Naive thymus-derived CD4-positive, alpha-beta T cell (primary cell): ENCODE measurements at places on chromosomes 11 and 22.
A peak's percentile ranks its signal among the peaks of the same experiment; 100 is the strongest.

GRCh38 chr22:28128827-28129226, 209.8 kb upstream of the PITPNB start:
- no peak for DNase-seq

DNA sequence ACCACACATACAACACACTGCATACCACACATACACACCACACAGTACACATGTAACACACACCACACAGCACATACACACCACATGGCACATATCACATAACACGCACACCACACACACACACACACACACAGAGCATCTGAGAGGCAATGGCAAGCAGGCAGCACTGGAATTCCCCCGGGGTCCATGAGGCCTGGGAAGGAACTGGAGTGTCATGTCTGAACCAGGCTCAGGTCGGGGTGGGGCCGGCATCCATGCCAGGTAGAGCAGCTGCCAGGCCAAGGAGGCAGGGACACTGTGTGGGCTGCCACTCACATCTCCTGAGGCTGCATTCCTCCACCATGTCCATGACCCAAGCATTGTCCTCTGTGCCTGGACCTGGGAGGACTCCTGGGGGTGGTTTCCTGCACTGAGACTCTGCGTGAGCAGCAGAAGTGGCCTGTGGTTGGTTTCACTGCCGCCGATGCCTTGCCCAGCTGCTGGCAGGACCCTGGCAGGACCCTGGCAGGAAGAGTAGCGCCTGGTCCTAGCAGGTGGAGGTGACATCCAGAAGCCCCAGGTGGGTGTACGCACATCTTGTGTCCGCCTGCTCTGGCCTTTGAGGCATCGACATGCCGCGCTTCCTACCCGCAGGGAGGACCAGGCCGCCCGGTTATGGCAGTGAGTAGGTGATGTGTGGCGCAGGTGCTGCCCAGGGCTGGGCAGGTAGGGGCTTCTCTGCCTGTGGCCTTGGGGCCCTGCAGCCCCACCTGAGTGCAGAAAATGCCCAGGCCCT, 1280.4 kb downstream of the TBC1D22A start:
- DNase-seq = no peak

GRCh38 chr11:65551572-65552387, 6.4 kb downstream of the LTBP3 start:
- peak; percentile 53 for DNase-seq

GRCh38 chr22:17846326-17846992, 72.2 kb upstream of the BID start:
- no peak for DNase-seq

GRCh38 chr22:46070215-46070802, 80.0 kb upstream of the PPARA start:
- peak; percentile 38 for DNase-seq

DNA sequence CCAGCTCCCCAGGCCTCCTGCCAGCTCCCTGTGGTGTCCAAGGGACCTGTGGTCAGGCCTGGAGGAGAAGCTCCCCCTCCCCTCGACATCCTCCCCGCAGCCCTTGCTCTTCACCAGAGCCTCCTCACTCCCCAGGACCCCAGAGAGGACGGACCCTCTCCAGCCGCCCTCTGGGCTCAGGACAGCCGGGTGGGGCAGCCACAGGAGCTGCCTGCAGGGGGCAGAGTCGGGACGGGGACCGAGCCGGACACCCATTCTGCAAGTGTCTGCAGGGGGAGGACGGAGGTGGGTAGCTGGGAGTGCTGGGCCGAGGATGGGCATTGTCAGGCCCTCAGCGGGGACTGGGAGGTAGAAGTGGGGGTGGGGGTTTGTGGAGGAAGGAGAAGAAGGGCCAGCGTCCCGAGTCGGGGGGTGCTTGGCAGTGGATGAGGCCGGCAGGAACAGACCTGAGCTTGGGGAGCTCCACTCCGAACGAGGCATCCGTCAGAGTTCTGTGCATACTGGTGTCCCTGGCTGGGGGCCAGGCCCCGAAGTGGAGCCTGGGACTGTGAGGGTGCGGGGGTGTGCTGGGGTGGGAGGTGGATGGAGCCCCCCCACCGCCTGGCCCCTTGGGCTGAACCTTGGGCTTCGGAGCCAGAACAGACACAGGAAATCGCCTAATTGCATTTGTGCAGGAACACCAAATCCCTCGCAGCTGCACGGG, 15.2 kb downstream of the PRR33 start:
- no peak for DNase-seq

DNA sequence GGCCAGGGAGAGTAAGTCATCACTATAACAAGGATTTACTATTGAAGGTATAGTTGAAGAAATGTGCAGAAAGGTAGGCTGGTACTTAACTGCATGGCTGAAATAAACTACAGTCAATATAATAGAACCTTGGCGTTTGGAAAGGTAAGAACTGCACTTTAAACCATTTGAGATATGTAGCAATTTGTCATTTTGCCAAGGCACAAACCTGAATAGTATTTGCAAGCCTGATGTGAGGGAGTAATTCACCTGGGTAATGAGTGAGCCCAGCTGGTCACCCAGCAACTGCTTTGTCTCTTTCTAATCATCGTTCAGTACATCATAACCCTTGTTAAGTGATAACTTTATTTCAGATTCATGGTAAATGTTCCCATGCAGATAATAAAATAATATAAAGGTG, 62.3 kb upstream of the SCUBE2 start:
- no peak for DNase-seq

DNA sequence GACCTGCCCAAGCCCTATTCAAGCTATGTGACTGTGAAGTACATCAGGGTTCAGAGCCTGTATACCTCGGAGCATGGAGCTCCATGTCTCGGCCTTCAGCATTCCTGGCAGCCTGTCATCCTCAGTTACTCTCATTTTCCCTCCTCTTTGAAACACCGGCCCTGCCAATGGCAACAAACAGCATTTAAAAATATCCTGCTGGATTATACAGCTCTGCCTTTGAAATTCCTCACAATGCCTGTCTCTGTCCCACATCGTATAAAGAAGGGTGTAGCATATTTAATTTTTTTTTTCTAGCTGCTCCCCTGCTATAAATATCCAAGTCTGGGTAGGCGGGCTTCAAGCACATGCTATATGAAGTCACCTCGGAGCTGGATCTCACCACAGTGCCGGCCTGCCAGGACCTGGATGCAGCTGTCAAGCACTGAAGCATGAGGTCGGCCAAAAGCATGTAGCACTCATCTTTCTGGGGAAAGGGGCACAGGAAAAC, 11.8 kb downstream of the ABTB2 start:
- no peak for DNase-seq

GRCh38 chr11:45543808-45544422, 121.5 kb downstream of the CHST1 start:
- no peak for DNase-seq

- DNase-seq = no peak
These were observed 23.2 kb downstream of the MFNG start for GRCh38 chr22:37462983-37463382.

DNA sequence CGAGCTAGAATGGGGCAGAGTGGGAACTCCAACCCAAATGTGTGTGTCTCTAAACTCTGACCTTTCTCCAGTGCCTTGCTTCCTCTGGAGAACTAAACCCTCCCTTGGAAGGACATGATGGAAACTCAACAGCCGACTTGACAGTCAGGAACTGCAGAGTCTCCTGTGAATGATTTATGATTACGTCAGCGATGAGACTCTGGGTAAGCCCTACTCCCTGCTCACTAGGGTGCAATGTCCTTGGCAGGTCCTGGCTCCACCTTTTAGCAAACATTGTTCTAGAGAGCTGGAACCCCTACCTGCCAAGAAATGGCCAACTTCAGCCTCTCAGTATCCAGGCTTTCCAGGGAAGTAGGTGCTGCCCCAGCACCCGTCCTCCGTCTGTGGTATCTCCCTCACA, 96.1 kb upstream of the CD82 start:
- DNase-seq = no peak

- DNase-seq = no peak
These were observed 11.3 kb downstream of the SHANK2 start for GRCh38 chr11:71240865-71241691.

DNA sequence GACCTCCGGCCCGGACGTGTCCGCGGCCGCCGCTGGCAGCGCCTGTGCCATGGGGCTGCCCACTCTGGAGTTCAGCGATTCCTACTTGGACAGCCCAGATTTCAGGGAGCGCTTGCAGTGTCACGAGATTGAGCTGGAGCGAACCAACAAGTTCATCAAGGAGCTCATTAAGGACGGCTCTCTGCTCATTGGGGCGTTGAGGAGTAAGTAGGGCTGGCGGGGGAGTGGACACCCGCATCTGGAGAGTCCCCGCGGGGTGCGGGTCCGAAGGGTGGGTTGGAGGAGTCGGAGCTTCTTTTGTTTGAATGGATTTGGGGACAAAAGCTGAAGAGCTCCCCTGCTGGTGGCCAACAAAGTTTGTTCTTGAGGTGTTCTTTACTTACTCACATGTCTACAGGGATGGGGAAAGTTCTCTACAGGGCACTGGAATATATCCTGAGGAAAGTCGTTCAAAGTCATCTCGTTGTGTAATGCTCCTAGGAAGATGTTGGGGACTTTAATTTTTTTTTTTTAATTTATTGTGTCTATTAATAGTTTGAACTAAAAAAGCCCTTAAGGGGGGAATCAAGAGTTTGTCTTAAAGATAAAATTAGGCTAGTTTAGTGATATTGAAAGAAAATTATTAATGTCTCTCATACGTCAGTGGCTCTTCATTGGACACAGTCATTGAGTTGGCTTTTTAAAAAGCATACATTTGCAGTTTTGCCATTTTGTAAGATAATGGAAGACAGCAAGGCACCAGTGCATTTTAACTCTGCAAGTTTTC, 725 bp downstream of the ARHGAP42 start:
- DNase-seq = no peak

DNA sequence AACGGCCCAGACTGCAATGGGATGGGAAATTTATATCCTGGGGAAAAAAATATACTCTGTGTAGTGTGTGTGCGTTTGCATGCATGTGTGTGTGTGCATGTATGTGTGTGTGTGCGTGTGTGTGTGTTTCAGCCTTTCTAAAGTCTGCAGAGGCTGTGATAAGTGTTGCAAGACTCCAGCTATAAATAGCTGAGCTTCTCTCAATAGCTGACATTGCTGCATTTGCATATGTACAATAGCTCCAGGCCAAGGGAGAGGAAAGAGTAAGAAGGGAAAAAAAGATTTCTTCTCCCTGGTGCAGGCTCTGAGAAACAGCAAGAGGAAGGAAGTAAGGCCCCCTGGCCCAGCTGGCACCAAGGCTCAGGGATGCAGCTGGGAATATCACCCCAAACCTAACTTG, 483.0 kb downstream of the MN1 start:
- no peak for DNase-seq

DNA sequence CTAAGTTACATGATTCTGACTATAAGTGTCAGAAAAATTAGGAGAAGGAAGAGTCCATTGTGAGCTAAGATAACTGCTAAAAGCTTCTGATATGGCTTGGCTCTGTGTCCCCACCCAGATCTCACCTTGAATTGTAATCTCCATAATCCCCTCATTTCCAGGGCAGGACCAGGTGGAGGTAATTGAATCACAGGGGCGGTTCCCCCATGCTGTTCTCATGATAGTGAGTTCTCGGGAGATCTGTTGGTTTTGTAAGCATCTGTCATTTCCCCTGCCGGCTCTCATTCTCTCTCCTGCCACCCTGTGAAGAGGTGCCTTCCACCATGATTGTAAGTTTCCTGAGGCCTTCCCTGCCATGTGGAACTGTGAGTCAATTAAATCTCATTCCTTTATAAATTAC, 230.2 kb downstream of the OPCML start:
- no peak for DNase-seq

GRCh38 chr11:27040302-27041115, at the start of gene BBOX1:
TSS of gene BBOX1 (plus strand) at chr11:27040815. CDS start at chr11:27055431, 14,616 bp downstream.
- DNase-seq = no peak

- no peak for DNase-seq
These were observed 18.5 kb upstream of the TPH1 start for GRCh38 chr11:18064450-18065054.

- DNase-seq = peak; percentile 20
These were observed 159 bp downstream of the FZD4 start for GRCh38 chr11:86955111-86955360.

- no peak for DNase-seq
These were observed 62.8 kb upstream of the PRDM11 start for GRCh38 chr11:45083544-45084087.

- DNase-seq = no peak
These were observed 135.2 kb downstream of the WNT11 start for GRCh38 chr11:76071090-76071489.

- DNase-seq = no peak
These were observed 20.6 kb upstream of the ST3GAL4 start for GRCh38 chr11:126334659-126335462.

GRCh38 chr22:50563413-50564160, 868 bp upstream of the SYCE3 start:
- no peak for DNase-seq

GRCh38 chr22:46363611-46364321, 28.3 kb downstream of the TRMU start:
- DNase-seq = no peak

DNA sequence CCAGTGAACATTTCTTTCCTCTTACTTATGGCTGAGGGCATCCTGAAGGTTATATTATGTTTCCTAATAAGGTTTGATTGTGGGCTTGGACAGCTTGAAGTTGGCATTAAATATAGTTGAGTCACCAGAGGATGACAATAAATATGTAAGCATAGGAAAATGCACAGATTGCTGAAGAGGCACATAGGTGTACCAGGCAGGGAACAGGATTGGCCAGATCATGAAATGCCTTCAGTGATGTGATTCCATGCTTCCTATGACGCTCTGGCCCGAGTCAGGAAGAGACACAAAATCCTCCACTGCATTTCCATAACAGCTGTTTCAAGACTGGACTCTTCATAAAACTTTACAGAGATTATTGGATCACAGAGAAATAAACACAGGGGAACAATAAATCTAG, 41.4 kb upstream of the SYN3 start:
- no peak for DNase-seq

DNA sequence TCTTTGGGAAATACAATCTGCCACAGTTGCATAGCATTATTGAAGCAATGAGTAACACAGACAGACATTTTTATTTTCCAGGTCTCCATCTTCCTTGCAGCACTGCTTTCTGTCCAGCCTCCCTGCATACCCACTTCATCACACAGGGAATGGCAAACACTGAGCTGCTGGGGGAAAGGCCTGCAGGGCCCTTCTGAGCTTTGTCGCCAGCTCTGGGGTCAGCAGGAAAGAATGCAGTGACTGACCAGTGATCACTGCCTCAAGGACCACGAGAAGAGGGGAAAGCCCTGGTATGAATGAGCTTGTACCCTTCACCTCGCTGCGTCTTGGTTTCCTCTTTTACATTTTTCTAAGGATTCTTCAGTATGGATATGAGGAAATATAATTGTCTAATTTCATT, 21.3 kb upstream of the MICAL2 start:
- DNase-seq = no peak

- no peak for DNase-seq
These were observed 6.2 kb downstream of the LARGE2 start for GRCh38 chr11:45928535-45929215.
